ENCODE measurements at places on chromosomes 2 and 18.
A peak's percentile ranks its signal among the peaks of the same experiment; 100 is the strongest.

GRCh38 chr2:143705108-143705707 is 576.0 kb downstream of the ARHGAP15 start:
- no peak for DNase-seq

- no peak for DNase-seq
Measured at GRCh38 chr18:63539904-63540510, 2.2 kb upstream of the SERPINB12 start.

DNA sequence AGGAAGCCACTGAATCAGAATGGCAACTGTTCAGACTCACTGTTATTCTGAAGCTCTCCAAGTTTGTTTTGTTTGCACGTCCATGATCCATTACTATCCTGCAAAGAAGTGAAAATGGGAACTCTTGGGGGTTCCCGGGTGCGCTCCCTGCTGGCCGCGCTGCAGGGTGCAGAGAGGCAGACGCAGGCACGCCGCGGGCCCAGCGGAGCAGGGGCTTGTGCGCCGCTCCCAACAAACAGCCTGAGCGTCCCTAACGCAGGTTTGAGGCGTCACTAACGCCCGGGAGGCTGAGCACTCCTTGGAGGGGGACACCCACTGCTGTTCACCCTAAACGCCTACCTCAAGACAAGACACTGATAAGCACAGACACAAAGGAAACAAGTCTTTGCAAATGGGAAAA is 14.3 kb upstream of the PIEZO2 start:
- no peak for DNase-seq

GRCh38 chr2:127790694-127791529 is 20.1 kb downstream of the WDR33 start:
- no peak for DNase-seq

- peak; percentile 81 for DNase-seq
Measured at GRCh38 chr2:127387655-127388422, at the start of gene MAP3K2. TSS of gene MAP3K2 (minus strand) at chr2:127387975. CDS start at chr2:127343129, 44,846 bp downstream.

DNA sequence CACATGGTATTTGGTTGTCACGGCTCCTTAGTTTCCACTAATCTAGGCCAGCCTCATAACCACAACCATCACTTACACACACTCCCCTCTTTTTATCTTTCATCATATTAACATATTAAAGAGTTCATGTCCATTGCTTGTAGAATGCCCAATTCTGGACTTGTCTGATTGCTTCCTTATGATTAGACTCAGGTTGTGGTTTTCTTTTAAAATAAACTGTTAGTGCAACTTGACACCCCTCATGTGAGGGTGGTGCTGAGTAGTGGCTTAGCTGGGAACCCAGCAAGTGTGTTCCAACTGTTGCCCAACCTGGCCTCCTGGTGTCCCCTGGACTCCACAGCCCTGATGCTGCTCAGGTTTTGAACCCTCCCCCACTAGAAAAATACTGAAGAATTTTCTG is 20.1 kb upstream of the CD207 start:
- DNase-seq, result no peak

GRCh38 chr2:3726511-3726910 is 23.1 kb downstream of the DCDC2C start:
- DNase-seq, result no peak

DNA sequence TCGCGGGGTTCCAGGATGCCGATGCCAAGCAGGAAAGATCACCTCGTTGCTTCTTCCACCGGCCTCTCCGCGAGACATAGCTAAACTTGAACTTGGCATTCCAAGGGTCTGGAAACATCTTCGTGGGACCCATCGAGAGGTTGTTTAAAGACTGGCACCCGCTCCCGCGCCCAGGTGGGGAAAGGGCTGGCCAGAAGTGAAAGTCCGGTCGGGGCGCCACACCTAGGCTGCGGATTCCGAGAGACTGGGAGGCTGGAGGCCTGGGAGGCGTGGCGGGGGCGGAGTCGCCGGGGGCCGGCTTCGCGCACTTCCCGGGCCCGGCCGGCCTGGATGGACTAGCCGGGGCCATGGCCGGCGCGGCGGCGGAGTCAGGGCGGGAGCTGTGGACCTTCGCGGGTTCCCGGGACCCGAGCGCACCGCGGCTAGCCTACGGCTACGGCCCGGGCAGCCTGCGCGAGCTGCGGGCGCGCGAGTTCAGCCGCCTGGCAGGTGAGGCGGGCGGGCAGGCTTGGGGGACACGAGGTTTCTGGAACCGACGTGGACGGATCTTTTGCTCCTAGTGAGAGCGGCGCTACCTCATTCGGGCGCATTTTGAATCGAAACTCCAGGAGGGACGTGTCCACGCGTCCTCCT is at the start of gene MOCOS:
Gene MOCOS (plus strand): TSS at position 305 of the 633 bp plus-strand sequence. CDS start 43 bp downstream, at position 348.
- peak; percentile 28 for DNase-seq

DNA sequence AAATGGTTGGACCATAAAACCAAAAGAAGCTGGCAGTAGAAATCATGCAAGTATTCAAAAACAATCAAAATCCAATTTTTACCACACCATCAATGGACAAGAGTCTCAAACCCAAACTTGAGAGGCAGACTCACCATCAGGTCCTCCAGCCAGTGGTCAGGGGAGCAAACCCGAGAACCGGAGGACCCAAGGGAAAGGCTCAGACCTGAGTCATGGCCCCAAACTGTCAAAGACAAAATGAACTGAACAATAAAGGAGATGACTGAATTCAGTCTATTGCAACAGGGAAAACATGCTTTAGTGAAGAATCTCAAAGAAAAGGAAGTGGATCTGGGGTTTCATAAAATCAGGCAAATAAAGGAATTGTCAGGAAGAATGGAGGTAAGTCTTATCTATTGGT is 150.7 kb upstream of the MGAT5 start:
- no peak for DNase-seq

- DNase-seq, result peak; percentile 7
Measured at GRCh38 chr2:53422979-53423378, 344.6 kb upstream of the CHAC2 start.

DNA sequence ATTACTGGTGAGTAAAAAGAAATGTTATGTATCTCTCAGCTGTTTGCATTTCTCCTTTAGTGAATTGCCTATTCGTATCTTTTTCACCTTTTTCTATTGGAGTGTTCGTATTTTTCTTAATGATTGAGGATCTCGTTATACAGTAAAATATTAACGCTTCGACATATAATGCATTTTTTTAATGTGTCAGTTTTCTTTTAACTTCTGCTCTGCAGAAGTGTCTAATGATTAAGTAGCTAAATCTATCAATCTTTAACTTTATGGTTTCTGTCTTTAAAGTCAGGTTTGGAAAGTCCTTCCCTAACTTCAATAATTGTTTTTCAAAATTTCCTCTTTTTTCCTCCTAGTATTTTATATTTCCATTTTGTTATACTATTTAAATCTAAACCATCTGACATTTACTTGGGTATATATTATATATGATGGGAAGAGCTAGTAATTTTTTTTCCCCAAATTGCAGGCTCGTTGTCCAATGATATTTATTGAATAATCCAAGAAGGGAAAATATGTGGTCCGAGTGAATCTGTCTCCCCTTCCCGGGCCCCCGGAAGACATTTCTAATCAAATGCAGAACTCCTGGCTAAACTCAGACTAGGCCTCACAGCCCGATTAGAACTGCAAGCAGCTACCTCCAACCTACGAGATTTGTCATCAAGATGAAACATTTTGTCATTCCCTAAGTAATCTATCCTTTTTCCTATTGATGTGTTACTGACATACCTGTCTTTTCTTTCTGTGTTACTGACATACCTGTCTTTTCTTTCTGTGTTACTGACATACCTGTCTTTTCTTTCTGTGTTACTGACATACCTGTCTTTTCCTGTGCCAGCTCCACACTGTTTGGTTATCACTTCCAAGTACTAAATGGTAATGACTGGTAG is 17.2 kb downstream of the PCBP1 start:
- peak; percentile 32 for DNase-seq

- DNase-seq, result no peak
Measured at GRCh38 chr2:13030606-13031005, 313.9 kb downstream of the TRIB2 start.

- no peak for DNase-seq
Measured at GRCh38 chr2:33071591-33071990, 124.8 kb downstream of the LTBP1 start.

- DNase-seq, result no peak
Measured at GRCh38 chr2:81304154-81304830, 999.7 kb upstream of the LRRTM1 start.

- no peak for DNase-seq
Measured at GRCh38 chr2:207385903-207386302, 143.9 kb upstream of the CREB1 start.

GRCh38 chr2:11514081-11514730 is 19.6 kb upstream of the GREB1 start:
- DNase-seq, result no peak

DNA sequence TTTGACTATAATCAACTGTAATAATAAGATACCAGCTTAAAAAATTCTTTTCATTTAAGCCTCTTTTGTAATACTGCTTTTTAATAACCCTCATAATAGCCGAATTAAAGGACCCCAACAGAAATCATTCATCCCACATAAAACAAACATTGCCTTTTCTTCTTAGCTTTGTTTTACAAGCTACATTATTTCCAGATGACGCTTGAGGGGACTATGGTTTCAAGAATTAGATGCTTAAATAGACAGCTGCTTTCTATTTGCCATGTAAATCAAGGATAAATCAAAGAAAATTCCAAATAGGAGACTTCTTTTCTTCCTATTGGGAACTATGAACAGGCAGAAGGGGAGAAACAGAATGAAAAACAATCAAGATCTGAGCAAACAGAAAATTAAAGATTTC is 200.7 kb upstream of the SMAD7 start:
- no peak for DNase-seq

GRCh38 chr2:79964966-79965365 is 339.6 kb downstream of the LRRTM1 start:
- no peak for DNase-seq

DNA sequence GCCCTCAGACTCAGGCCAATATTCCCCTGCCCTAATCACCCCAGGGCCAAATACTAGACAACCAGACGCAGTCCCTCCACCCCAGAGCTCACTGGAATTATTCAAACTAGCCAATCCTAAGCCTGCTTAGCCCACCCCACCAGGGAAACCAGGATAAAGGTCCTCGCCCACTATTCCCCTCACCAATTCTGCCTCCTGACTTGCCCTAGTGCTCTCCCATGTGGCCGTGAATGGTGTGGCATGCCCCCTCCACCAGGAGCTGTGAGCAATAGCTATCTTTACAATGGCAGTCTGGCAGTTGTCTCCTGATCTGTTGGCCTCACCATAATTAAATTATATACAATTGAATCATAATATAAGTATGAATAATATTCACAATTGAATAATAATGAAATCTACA is 42.3 kb downstream of the FAM124B start:
- DNase-seq, result no peak

DNA sequence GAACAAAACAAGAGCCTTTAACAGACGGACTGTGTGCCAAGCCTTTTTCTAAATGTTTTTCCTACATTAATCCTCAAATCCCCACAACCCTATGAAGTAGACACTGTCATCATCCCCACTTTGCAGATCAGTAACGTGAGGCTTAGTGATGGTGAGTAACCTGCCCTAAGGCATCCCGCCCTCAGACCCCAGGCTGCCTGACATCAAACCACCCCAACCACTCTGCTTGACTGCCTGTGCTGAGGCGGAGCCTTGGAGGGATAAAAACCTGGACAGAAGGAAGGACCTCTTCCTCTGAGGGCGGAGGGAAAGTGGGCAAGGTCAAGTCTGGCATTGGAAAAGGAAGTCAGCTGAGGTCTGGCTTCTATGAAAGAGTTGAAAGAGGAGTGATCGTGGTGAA is 104.6 kb downstream of the SP3 start:
- DNase-seq, result no peak

GRCh38 chr2:66577321-66578053 is 142.6 kb downstream of the MEIS1 start:
- no peak for DNase-seq

DNA sequence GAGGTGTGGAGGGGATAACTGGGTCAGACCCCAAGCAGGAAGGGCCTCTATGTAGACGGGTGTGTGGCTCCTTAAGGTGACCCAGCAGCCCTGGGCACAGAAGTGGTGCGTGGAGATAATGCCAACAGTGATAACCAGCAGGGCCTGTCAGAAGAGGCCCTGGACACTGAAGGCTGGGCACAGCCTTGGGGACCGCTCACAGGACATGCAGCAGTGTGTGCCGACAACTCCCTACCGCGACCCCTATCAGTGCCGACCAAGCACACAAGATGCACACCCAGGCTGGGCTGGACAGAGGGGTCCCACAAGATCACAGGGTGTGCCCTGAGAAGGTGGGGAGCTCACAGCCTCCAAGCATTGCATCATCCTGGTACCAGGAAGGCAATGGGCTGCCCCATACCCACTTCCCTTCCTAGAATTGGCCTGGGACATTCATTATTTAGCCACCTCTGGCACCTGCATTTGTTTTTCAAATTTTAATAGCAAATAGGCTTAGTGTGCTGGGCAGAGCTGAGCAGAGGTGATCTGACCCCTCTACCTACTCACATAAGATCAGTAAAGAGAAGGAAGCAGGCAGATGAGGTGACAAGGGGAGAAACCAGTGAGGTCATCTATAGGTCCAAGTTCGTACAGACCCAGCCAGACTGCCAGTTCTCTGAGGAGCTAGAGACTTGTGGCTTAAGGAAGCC is 55.2 kb downstream of the BCL11A start:
- no peak for DNase-seq

- no peak for DNase-seq
Measured at GRCh38 chr18:76750269-76750668, 72.1 kb upstream of the ZNF236 start.

DNA sequence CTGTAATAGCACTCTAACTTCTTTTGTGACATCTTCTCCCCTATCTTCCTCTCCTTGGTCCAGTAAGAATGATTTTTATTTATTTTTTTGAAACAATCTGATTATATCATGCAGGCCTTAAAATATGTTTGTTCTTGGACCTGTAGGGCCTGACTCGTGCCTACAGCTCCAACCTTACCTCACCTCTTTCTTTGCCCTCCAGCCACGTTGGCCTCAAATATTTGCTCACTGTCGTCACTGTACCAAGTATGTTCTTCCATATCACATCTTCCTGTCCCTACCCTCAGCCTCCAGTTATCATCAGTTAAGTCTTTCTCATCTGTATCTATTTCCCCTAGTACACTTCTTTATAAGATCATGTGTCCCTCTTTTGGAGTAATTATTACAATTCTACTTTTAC is 125.5 kb downstream of the CDH7 start:
- no peak for DNase-seq

- DNase-seq, result no peak
Measured at GRCh38 chr18:46650681-46651080, 6.3 kb downstream of the LOXHD1 start.

GRCh38 chr2:80515964-80516363 is 211.4 kb upstream of the LRRTM1 start:
- DNase-seq, result no peak

- peak; percentile 13 for DNase-seq
Measured at GRCh38 chr2:106147159-106147558, 46.9 kb downstream of the UXS1 start.

All from amniotic stem cell (primary cell).